ENCODE measurements at places on chromosomes 12 and 14.

DNA sequence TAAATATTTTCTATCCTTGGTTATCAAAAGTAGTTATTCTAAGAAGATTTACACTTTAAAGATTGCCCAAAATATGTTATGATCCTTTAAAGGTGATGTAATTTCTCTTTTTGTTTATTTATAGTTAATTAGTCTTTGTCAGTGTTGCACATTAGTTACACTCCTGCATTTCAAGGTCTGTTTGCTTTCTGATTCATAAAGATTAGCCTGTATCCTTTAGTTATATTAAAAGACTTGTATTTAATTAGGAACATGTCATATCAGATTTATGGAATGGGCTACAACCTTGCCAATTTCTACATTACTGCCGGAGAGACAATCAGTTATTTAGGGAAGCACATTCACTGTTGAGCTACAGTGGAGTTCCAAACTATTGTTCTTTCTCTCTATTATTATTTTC, 3.5 kb downstream of the EPYC start:
- DNase-seq: no peak

- DNase-seq: no peak
Observed at GRCh38 chr14:72614891-72615415, 278.9 kb downstream of the DPF3 start.

DNA sequence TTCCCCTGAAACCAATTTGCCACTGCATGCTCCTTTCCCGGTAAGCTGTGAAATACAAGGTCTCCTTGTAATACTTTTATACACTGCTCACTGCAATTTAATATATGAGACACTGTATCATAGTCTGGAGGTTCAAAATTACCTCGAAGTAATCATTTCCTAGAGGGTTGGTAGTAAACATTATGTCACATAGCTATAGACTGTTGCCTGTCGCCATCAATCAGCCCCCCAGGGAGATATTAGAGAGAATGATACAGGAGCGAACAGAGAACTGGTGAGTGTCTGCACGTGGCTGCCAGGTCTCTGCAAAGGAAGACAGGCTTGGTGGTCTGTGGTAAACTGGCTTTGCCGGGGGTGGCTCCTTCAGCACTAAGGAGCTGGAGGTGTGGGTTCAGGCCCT, 165.5 kb upstream of the WSCD2 start:
- DNase-seq: no peak

- DNase-seq: no peak
Observed at GRCh38 chr12:3004655-3005565, 45.7 kb downstream of the TEAD4 start.

DNA sequence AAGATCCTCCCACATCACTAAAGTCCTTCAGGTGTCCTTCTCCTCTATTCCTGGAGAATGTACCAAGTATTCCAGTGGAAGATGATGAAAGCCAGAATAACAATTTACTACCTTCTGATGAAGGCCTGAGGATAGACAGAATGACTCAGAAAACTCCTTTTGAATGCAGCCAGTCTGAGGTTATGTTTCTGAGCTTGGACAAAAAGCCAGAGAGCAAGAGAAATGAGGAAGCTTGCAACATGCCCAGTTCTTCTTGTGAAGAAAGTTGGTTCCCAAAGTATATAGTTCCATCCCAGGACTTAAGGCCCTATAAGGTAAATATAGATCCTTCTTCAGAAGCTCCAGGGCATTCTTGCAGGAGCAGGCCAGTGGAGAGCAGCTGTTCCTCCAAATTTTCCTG, 54.6 kb upstream of the HELB start:
- DNase-seq: no peak

DNA sequence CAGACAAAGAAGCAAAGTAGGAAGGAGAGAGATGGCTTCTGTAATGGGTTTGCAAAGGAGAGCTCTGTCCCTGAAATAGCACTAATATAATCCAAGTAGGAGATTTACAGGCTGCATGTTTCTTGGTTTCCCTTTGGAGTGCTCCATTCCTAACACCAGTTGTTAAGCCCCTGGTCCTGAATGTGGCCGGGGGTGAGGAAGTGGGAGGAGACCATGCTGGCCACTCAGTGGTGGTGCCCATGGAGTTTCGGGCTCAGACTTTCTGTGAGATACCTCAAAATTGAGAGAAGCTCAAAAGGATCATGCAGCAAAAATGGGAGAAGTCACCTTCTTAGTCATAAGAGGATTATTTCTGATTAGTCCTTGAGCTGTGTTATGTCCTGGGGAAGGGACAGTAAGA, 88.5 kb downstream of the DAD1 start:
- no peak for DNase-seq

- no peak for DNase-seq
Observed at GRCh38 chr14:53537422-53538315, 384.5 kb upstream of the DDHD1 start.

DNA sequence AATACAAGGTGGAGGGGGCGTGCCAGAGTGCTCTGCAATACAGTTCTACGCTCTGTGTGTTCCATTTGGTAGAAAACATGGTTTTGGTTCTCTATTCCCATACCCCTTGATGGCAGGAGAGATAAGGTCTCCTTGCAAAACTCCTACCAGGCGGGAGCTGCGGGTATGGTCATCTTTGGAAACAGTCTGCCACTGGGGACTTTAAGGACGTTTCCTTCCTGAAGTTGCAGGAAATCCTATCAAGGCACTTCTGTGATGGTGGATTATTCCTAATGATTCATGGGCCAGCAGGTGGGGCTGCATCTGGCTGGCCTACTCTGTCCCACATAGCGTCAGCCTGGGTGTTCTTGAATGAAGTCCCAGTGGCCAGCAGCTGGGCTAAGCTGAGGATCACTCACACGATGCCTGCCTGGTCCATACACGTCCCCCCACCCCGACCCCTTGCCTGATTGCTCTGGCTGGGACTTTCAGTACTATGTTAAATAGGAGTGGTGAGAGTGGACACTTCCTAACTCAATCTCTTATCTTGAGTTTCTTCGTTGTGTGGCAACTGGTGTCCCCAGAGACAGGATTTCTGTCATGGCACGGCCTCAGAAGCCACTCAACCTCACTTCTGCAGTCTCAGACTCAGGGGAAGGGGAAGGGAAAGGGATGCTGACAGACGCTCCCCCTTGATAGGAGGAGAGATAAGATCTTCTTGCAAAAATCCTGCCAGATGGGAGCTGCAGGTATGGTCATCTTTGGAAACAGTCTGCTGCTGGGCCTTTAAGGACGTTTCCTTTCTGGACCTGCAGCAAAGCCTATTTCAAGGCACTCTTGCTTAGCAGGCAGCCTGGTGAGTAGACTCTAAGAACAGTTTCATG, 61.0 kb upstream of the FKBP4 start:
- no peak for DNase-seq

DNA sequence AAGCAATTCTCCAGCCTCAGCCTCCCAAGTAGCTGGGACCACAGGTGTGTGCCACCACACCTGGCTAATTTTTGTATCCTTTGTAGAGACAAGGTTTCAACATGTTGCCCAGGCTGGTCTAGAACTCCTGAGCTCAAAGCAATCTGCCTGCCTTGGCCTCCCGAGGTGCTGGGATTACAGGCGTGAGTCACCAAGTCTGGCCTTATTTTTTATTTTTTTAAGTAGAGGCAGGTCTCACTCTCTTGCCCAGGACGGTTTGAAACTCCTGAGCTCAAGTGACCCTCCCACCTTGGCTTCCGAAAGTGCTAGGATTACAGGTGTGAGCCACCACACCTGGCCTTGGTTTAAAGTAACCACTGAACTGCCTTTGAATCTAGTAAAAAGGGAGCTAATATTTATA, 56.8 kb downstream of the SPPL3 start:
- no peak for DNase-seq

DNA sequence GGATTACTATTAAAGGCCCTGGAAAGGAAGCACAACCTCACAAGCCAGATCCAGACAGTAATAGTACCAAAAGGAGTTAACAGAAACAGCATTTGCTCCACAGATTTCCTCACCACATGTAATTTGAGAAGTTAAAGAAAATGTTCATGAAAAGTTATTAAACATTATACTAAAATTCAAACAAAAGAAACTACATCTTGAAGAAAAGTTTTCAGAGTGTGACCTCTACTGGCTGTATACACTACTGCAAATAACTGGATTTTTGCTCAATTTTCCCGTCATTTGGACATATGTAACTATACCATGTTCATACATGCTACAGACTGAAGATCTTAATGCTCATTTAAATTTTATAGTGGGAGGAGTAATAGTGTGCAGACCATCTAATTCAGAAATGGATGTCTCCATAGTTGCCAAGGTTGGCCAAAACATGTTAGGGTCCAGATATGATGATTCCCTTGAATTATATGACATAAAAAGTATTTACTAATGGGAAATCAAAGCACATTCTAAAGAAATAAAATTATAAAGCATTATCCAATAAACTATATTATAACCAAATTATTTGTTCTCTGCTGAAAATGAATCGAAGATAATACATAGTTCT, 5.6 kb downstream of the KRR1 start:
- DNase-seq: no peak

GRCh38 chr12:49539406-49540228, 787 bp downstream of the KCNH3 start:
- no peak for DNase-seq

DNA sequence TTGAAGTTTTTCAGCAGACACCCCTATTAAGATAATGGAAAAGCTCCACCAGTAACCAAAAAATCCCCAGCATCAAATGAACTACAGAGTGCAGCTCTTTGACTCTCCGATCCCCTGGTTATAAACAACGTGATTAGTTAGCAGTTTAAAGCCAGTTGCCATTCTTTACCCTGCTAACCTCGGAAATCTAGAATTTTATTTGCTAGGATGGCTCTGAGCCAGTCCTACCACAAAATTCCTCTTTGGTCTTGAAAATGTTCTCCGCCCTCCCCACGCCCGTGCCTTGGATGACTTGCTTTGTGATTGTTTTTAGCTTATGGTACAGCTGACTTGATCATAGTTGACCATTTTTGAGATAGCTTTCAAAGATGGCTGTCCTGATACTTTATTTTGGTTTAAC, 1.2 kb downstream of the KLHDC2 start:
- no peak for DNase-seq

DNA sequence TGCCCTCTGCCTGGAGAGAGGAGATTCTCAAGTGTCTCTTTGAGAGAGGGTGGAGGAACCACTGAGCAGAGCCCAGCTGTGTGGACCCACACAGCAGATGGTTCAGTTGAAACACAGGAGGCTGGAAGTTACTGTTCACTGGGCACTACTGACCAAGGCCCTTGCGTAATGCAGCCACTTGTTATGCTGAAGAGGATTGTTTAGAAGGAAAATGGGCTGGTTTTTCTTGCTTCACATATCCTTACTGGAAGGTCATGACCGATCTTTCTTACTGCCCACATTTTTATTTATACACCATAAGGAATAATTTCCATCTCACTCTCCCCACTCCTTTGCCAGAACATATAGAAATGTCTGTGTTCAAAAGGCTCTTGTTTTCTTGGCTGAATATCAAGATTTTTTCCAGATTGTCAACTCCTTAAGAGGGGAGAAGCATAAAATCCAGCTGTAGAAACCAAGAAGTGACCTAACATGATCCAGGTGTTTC, 375.1 kb upstream of the DDHD1 start:
- DNase-seq: no peak

DNA sequence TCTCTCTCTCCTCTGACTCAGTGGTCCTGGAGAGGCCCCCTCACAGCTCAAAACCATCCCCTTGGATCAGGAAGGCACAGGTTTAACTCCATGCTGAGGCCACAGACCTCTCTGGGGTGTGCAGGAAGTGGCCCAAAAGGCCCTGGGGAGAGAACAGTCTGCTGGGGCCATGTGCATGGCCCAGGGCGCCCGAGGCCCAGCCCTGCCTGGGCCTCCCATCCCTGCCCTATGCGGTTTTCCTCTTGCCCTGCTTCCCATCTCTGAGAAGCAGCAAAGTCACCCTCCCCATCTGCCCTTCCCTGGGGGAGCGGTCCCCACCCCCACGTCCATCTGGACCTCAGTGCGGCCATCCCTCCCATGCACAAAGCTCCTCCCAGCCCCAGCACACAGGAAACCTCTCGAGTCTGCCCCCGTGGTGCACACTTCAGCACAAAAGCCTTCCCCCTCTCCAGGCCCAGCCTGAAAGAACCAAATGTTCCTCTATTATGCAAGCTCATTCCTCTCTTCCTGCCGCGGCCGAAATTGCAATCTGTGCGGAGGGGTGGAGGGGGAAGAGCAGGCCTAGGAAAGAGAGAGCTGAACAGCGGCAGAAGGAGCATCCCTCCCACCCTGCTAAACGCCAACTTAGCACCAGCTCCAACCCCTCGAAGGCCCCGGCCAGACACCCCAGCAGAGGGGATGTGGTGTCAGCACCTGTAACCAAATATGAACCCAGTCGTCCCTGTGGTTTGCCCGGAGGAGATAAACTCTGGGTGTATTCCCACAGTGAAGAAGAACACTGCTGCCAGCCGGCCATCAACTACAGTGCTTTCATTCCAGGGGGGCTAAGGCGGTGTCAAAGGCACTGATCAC, 108.5 kb downstream of the SCARB1 start:
- no peak for DNase-seq

- no peak for DNase-seq
Observed at GRCh38 chr14:56124327-56124726, 6.1 kb downstream of the PELI2 start.

- no peak for DNase-seq
Observed at GRCh38 chr12:57770734-57771133, 1.2 kb downstream of the METTL1 start.

- DNase-seq: no peak
Observed at GRCh38 chr14:91243074-91243471, 1.4 kb downstream of the GPR68 start.

GRCh38 chr12:38905480-38906351, at the start of gene CPNE8:
CPNE8 (minus strand) TSS chr12:38905591; CDS start chr12:38905534, 57 bp downstream.
- no peak for DNase-seq

DNA sequence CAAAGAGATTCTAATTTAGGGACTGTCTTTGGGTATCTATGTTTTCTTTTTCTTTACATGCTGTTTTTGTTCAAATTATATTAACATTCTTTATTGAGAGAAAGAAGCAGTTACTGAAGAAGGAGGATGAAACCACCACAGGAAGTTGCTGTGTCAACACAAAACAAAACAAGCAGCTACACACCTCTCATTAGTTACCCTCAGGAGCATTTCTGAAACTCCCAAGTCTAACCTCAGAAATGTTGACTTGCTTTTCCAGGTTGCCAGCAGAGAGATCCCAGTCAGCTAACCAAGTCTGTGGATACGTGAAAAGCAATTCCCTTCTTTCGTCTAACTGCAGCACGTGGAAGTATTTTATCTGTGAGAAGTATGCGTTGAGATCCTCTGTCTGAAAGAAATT, 33.5 kb downstream of the CLEC1A start:
- DNase-seq: no peak

GRCh38 chr14:68365228-68365627, 427.6 kb downstream of the ZFP36L1 start:
- DNase-seq: no peak

DNA sequence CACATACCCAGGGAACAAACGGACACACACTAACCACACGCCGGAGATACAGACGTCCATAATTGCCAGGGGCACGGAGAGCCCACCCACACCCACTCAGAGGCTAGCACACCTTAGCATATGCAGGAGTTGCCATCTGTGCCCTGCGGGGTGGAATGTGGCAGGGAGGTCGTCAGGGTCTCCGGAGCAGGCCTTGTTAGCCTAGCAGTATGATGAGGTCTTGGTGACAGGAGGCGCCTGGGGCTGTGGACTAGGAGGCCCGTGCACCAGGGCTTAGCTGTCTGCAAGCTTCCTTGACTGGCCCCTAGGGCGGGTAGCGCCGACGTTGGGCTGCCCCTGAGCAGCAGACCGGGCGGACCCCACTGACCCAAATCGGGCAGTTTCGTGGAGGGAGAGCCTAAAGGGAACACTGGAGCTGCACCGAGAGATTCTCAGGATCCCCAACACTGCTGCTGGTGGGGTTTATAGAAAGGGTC, 10.0 kb downstream of the STAC3 start:
- DNase-seq: no peak

Measured in GM12864 (cell line).